Activated effector memory CD4-positive, alpha-beta T cell treated with Interleukin-2 at 50 U/mL for 16 hours (primary cell): ENCODE measurements at places on chromosomes 2 and 18.

GRCh38 chr2:7943446-7943845, 738.4 kb upstream of the ID2 start:
- no peak for DNase-seq

- DNase-seq = no peak
These were observed 85.2 kb downstream of the DNMT3A start for GRCh38 chr2:25256488-25256875.

DNA sequence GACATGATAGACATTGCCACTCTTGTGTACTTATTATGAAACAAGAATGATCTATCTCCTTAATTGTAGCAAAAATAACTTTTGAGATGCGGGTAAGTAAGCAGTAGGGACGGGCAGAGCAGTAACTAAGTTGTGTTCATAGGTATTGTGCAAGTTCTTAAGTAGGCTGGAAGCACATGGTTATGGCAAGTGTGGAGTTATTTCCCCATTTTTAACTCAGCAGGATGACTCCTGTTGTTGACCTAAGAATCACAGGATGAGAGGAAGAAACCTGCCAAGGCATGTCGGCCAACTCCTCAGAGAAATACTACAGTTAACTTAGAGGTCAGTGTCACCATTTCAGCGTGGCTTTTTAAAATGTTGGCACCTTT, 51.1 kb upstream of the FN1 start:
- no peak for DNase-seq

DNA sequence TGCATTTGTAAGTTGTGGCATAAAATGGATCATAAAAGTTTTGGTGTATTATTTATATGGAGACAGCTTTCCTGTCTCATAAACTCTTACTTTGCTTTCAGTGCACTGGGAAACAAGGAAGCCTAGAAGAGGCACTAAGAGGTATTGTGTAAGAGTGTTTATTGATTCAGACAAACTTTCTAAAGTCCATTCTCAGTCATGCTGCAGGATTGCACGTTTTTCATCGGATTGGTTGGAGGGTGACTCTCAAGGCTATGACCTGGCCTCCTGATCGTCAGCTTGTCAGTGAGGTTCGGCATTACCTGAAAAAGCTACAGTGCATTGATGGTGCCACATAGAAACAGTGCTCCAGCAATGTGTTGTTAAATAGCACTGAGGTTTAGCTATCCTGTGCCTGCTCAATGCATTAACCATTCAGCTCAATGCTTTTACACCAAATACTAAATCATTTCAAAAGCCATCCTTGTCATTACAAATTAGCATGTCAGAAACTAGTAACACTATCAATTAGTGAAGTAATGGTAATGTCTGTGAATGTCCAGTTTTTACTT, 545.5 kb downstream of the CBLN2 start:
- DNase-seq = no peak

GRCh38 chr2:67515056-67515455, 117.9 kb downstream of the ETAA1 start:
- no peak for DNase-seq

GRCh38 chr2:120570001-120570400, 165.7 kb upstream of the GLI2 start:
- DNase-seq = no peak
